ENCODE measurements at places on chromosomes 2 and 18.

DNA sequence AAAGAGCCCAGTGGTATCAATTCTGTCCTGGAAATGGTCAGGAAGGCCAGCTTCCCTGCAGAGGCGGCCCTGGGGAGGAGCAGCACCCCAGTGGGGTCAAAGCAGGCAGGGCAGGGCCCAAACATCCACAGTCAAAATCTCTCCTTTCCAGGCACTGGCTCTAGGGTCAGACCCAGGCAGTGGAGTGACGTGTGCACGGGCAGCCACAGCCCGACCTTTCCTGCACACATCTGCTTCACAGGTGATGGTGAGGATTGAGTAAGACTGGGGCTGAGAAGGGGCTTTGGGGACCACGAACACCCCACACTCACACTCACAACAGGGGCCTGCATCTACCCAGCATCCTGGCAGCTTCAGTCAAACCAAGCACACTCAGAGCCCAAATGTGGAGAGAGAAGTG, 97.8 kb upstream of the GLI2 start:
- no peak for DNase-seq

DNA sequence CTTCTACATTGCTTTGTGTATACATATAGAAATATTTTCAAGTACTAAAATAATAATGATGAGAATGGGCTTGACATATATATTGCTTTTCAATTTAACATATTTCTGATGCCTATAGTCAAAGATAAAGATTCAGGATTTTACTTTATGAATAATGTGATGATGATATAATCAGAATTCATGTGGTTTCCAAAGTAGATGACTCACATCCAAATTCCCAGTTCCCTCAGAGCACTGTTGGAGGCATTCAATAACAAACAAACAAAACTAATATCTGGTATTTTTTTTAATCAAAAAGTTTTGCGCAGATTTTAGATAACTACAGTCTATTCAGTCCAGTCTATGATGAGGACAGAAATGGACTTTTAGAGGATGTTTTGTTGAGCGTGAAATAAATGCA, 2094.5 kb upstream of the CELF4 start:
- DNase-seq: peak; percentile 43

DNA sequence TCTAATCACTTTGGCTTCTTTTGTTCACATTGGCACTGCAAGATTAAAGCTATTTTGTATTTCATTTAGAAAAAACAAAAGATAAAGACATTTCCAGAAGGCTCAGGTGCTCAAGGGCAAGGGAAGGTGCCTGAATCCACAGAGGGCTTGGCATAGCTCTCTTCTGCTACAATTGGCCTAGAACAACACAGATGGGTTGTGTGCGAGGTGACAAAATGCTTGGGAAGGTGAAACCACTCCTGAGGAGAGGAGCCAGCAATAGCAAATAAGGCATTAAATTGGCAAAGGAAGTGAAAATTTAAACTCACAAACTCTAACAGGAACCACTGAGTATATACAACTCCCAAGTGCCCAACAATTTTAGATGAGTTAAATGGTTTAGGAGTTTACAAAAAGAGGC, 1290.4 kb upstream of the CHAC2 start:
- no peak for DNase-seq

DNA sequence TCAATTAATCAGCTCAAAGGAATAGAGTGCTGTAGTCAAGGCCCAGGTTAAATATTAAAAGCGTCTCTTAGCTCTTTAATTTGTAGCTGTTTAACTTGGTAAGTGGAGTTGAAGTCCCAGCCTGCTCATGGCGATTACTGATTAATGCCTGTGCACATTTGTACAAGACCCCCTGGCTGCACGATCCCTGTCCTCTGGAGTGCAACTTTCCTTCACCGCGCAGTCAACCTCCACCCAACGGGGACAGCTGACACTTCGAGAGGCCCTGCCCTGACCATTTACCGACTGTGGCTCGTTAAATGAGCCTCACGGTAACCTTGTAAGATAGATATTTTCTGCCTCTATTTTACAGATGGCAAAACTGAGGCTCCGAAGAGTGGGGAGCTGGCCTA, 5.5 kb upstream of the CYS1 start:
- no peak for DNase-seq

DNA sequence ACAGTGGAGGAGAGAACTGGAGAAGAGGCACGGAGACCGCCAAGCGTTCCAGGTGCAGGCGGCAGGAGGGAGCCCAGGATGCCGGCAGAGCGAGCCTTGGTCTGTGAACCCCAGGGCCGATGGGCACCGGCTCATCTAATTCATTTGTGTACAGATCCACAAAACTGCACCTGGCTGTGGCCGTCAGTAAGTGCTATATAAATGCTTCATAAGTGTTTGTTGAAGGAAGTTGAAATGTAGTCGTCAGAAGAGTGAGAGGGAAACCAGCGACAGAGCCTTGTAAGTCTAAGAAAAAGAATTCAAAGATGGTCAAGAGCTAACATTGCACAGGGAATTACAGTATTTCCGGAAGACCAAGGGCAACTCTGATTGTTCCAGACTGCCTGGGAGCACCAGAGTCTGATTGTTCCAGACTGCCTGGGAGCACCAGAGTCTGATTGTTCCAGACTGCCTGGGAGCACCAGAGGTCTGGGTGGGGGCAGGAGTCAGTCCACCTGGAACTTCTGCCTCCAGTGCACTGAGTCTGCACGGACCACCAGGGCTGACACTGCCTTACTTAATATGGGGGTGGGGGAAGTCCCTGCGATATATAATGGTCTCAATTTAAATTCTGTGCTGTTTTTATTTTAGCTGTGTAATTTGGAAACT, 112.3 kb downstream of the BCL2 start:
- no peak for DNase-seq

GRCh38 chr2:29035016-29035745, 39.1 kb downstream of the PCARE start:
- no peak for DNase-seq

GRCh38 chr18:52465391-52465790, 125.4 kb downstream of the DCC start:
- DNase-seq: no peak

- DNase-seq: no peak
Observed at GRCh38 chr18:60649107-60649506, 276.5 kb upstream of the MC4R start.

DNA sequence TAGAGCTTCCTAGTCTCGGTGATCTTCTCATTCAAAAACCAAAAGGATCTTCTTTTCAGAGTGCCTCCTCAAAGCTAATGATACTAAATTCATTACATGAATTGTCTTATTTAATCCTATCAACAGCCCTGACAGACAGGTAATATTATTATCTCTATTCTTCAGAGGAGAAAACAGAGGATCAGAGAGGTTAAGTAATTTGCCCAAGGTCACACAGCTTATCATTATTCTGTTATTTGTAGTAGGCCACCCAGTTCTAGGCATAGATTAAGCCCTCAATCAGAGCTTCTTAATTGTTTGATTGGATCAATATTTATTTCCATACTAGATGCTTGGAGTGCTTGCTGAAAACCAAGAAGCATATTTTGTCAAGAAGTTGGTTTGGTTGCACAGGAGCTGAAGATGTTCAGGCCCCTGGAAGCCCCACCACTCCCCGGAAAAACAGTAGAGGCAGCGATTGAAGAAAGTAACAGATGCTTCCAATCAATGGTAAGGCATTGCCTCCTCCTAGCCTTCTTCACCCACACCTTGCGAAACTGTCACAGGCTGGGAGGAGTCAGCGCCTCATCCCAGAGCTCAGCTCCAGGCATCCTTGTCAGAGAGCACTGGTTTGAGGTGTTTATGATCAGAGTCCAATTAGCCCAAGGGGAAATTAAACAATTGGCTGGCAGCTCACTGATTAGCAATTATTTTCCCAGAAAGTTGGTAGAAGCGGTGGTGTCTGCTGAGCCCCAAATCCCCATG, 487.2 kb downstream of the BCL11A start:
- DNase-seq: no peak

DNA sequence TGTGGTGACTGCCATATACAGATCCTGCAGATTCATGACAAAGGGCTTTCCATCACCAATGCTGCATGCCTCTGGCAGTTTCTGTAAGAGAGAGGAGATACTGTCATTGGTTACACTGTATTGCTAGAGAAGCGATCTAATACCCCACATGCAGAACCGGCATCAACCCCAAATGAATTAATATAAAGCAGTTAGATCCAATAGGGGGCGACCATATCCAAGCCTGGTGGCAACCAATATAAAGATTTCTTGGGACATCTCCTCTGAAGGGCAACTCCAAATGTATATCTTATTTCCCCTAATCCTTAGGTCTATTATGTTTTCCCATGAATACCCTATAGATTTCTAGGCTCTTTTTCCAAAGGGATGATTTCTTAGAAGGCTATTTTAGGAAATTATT, 17.4 kb upstream of the IHH start:
- no peak for DNase-seq

GRCh38 chr2:176446718-176447414, 177.6 kb downstream of the MTX2 start:
- DNase-seq: no peak

- peak; percentile 43 for DNase-seq
Observed at GRCh38 chr2:26088038-26088643, 54.3 kb downstream of the RAB10 start.
